Right ventricle myocardium inferior (tissue), 1 donor: ENCODE measurements at places on chromosomes 6 and 20. TPM values are rescaled to one million over a fixed set of nuclear protein-coding genes. Genes with fewer than 3 reads are reported as not detected.

- no peak for DNase-seq
Measured at GRCh38 chr6:11215773-11216172, 16.7 kb downstream of the NEDD9 start.

- DNase-seq, result no peak
Measured at GRCh38 chr20:14859627-14860026, 522.2 kb upstream of the FLRT3 start.

DNA sequence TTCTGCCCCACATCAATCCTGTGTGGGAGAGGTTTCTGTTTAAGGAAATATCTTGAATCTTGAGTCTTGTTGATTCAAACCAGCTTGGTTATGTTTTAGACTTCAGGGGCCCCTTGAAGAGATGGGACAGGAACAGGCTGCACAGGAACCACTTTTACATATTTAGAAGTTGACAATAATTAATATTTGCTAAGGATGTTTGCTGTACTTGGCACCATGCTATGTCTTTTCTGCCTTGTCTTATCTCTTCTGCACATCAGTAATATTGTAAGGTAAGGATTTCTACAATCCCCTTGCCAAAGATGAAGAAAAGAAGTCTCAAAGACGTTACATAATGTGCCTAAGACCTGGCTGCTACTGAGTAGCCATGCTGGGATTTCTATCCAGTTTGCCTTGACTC lies 48.0 kb upstream of the PMEPA1 start:
- DNase-seq, result no peak

DNA sequence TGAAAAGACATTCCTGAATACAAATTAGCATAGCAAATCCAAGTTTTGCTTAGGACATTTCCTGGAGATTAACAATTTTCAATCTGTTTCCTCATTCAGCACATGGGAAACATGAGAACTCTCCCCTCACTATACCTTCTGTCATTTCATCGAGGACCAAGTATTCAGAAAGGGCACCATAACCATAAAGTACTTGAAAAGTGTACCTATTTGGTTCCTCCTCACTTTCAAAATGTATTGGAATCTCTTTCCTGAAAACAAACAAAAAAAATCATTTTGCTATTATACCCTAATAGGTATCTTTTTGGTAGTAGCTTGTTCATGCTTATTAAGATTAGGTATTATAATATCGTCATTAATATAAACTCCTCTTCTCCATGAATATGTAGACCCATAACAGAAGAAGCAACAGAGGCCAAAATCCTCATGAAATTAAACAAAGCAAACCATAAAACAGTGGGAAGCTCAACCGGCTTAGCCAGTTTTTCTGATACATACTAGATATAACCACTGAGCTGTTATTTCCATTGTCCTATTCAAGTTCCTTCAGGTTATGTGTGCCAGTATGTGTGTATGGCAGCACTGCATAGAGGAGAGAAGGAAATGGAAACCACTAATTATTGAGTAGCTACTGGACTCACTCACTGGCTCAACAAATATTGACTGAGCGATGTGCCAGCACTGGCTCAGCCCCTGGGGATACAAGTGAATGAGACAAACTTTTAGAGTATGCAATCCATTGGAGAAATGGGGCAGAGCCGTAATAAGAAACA lies 274.0 kb downstream of the MAFB start:
- DNase-seq, result no peak

GRCh38 chr6:15621203-15622044 lies 41.4 kb downstream of the DTNBP1 start:
- DNase-seq, result peak; percentile 84

GRCh38 chr6:45946352-45946751 lies 69.3 kb downstream of the CLIC5 start:
- DNase-seq, result no peak

GRCh38 chr6:37282371-37282770 lies 24.4 kb upstream of the TMEM217 start:
- no peak for DNase-seq

GRCh38 chr20:36824142-36824940 lies 50.8 kb upstream of the DSN1 start:
- DNase-seq, result no peak

DNA sequence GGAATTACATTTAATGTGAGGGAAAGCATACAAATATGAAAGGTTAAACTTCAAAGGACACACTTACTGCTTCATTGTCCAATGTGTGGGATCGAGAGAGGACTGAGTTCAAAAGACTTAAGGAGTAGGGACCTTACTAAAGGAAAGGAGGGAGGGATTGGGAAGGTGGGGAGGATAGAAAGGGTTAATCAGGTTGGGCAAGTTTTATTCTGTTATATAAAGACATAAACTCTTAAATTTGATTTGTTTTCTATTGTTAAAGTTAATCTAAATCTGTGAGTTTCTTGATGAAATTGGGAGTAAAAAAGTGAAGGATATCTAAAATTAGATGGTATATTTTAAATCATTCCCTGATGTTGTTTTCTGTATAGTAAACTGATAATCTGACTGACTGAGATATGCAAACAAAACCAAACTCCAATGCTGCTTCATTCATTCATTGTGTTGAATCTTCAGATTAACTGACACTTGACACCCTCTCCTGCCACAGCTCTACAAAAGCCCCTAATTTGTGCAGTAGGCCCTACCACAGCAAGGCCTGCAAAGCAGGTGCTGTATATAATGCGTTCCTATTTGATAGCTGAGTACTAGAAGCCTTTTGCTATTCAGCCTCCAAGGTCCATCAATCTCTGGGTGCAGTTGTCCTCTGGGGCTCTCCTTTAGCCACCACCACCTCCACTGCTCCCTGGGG lies 1.3 kb upstream of the UBE2J1 start:
- DNase-seq, result no peak

GRCh38 chr6:111779660-111780059 lies 93.6 kb downstream of the FYN start:
- DNase-seq, result no peak

- DNase-seq, result no peak
Measured at GRCh38 chr6:83883240-83883639, 23.8 kb downstream of the CYB5R4 start.

DNA sequence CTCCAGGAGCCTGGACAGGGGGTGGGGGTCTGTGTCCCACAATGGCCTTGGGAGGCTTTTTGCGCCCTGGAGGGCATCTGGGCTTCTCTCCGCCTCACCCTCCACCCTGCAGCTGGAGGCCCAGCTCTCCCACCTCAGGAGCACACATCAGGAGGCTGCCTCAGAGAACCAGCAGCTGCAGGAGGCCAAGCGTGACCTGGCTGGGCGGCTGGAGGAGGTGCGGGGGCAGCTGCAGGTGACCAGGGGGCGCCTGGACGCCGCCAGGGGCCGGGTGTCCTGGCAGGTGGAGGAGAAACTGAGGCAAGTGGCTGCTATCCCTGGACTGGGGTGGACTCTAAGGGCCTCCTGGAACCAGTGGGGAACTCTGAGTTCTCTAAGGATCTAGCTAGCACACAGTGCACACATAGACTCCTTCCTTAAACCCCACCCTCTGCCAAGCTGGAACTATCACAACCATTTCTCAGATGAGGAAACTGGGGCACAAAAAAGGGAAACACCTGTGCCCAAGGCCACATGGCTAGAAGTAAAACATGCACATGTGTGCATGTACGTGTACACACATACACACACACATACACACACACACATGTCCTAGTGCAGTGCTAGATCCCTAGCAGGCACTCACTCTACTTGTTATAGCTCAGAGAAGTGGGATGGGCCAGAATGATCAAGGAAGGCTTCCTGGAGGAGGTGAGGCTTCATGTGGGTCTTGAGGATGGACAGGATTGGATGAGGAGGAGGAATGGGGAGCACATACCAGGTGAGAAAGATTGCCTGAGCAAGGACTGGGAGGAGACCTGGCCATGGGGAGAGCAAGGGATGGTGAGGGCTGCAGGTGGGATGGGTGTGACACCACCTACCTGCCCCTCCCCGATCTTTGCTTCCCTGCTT lies 22.9 kb downstream of the RAB44 start:
- DNase-seq, result no peak

- no peak for DNase-seq
Measured at GRCh38 chr20:9609887-9610502, 95.6 kb downstream of the LAMP5 start.

- no peak for DNase-seq
Measured at GRCh38 chr6:144993870-144994269, 708.7 kb downstream of the UTRN start.

- DNase-seq, result no peak
Measured at GRCh38 chr6:138004430-138005287, 102.6 kb downstream of the PERP start.

GRCh38 chr6:73943930-73944652 lies 248.1 kb downstream of the CD109 start:
- DNase-seq, result no peak

DNA sequence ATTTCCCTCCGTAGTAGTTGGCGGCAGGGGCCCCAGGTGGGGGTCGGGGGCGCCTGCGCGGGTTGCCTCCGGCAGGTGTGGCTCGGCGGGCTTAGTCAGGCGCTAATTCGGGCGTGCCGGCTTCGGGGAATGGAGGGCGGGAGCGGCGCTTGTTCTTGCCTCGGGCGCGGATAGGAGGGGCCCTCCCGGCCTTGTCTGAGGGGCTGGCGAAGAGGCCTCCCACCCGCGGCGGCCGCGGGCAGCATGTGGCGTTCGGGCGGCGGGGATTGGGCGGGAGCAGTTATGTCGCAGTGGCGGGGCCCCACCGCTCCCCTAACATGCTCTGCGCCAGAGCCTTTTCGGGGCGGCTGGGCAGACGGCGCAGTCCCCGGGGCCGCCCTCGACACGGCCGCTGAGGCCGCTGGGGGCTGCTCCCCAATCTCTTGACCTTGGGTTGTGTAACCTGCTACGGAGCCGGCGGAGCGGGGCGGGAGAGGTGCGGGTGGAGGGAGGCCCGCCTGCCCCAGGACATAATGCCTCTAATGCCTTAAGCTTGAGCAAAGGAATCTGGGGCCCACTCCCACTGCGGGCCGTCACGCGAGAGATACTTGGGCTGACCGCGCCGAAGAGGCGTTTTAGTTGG lies 1.1 kb downstream of the AMD1 start:
- DNase-seq, result peak; percentile 74

- DNase-seq, result no peak
Measured at GRCh38 chr6:167552961-167553735, 228.3 kb downstream of the TTLL2 start.

- no peak for DNase-seq
Measured at GRCh38 chr6:166862287-166862977, 93.9 kb downstream of the RNASET2 start.

- DNase-seq, result no peak
Measured at GRCh38 chr6:117595099-117595923, 7.0 kb downstream of the GOPC start.

GRCh38 chr6:118400582-118400981 lies 147.5 kb upstream of the PLN start:
- no peak for DNase-seq

GRCh38 chr6:132354517-132355167 lies 46.6 kb downstream of the MOXD1 start:
- DNase-seq, result no peak

GRCh38 chr20:60306551-60306950 lies 348.3 kb downstream of the CDH26 start:
- DNase-seq, result no peak

- DNase-seq, result no peak
Measured at GRCh38 chr6:127291495-127291894, 24.8 kb downstream of the RNF146 start.

Gene ULBP1
- 0.30 TPM for total RNA-seq

Gene CCM2L
- total RNA-seq, result 10.3 TPM

Gene MAP7
- 3.2 TPM for total RNA-seq

Gene SIRPB1
- total RNA-seq, result 0.68 TPM

Gene SKIC2
- total RNA-seq, result 30.7 TPM

Gene TRDN
- total RNA-seq, result 394 TPM

Gene NKX2-4
- total RNA-seq, result not detected
